ENCODE measurements at places on chromosomes 3 and 15. TPM values are rescaled to one million over a fixed set of nuclear protein-coding genes. Genes with fewer than 3 reads are reported as not detected.
A peak's percentile ranks its signal among the peaks of the same experiment; 100 is the strongest.

CASR gene
- 0.56 TPM for total RNA-seq

GRCh38 chr15:38781196-38781595 lies 216.6 kb upstream of the RASGRP1 start:
- DNase-seq: no peak

OR4M2 gene
- total RNA-seq: not detected

- DNase-seq: no peak
Observed at GRCh38 chr15:101099183-101099582, 152.7 kb downstream of the CHSY1 start.

CCR4 gene
- total RNA-seq: 0.35 TPM

CHRNA7 gene
- 5.1 TPM for total RNA-seq

DNA sequence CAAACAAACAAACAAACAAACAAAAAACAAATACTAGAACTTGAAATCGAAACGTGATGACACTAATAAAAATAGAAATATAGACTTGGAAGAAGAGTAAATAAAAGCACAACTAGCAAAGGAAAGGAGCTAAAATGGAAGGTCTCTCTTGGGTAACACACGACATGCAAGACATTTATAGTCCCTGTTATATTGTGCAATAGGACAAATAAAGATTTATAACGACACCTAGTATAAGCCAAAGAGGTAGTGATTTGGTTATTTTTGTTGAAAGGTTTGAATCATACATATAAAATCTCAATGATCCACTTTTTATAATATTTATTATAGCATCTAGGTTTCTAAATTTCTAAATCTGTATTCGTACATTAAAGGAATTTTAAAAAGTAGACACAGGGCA lies 349.6 kb downstream of the CHST2 start:
- no peak for DNase-seq

GP9 gene
- not detected for total RNA-seq

DNA sequence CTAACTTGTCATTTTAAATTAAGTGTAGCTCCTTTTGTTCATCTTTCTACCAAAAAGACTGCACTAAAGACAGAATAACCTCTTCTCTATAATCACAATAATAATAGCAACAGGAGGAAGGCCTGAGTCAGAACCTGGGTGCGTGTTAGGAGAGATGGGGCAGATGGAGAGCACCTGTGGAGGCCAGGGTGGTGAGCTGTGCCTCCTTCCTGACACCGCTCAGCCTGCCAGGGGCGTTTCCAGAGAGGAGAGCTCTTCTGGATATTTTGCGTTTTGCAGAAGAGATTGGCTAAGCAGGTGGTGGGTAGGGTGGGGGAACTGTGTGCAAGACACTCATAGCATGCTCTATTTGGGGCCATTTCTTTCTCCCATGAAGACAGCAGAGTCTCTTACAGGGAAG lies 83.5 kb downstream of the MEGF11 start:
- no peak for DNase-seq

ZBTB47 gene
- total RNA-seq: 2.8 TPM

TGM4 gene
- not detected for total RNA-seq

- DNase-seq: no peak
Observed at GRCh38 chr3:11305509-11305908, 33.3 kb downstream of the ATG7 start.

SEMA5B gene
- total RNA-seq: 26.8 TPM

USP50 gene
- not detected for total RNA-seq

NPAP1 gene
- 0.24 TPM for total RNA-seq

DNA sequence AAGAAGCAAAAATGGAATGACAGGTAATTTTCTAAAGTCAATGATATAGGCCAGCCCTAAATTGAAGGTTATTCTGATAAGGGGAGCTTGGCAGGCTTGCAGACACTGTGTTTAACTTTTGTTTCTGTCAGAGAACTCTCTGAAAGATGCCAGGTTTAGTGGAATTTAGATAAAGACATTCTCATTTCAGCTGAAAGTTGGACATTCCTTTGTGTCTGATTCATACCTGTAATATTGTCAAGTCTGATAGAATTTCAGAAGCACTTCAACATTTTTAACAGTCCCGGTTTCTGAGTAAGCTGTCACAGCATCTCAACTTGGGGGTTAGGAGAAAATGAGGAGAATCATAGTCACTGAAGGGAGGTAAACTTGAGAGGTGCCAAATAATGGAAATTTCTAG lies 84.0 kb downstream of the DIPK2A start:
- DNase-seq: no peak

DNA sequence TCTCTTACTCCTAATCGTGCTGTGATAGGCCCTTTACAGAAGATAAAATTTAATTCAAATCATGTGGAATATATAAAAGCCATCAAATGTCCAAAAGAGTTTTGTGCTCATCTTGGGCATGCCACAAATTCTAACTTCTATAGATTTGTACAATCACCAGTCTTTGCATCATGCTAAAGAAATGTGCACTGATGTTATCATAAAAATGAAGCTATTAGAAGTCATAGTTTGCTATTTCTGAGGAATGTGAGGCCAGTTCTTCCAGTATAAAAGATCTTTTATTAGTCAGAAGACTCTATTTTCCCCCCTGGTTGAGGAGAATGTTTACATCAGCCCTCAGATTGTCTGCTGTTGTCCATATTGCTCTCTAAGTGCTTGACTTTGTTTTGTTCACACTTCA lies 2.1 kb upstream of the ANXA2 start:
- DNase-seq: no peak

SPINK8 gene
- total RNA-seq: not detected

MEX3B gene
- 15.7 TPM for total RNA-seq

DNA sequence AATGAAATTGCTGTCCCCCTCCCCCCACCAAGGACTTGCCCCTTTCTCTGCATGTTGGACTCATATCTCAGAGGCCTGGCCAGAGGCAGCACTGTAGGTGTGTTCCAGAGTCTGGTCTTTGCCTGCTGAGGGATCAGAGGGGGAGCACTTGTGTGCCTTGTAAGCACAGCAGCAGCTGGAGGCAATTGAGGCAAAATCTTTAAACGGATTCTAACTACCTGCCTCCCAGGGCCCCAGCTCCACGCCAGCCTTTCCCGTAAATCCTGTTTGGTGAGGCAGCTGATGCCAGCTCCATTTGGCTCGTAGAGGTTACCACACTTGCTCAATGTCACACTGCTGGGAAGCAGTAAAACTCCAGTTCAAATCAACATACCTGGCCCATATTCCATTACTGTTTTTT lies 2.3 kb upstream of the IDH2 start:
- DNase-seq: no peak

- DNase-seq: peak; percentile 3
Observed at GRCh38 chr15:49741712-49742111, 120.9 kb downstream of the DTWD1 start.

DNA sequence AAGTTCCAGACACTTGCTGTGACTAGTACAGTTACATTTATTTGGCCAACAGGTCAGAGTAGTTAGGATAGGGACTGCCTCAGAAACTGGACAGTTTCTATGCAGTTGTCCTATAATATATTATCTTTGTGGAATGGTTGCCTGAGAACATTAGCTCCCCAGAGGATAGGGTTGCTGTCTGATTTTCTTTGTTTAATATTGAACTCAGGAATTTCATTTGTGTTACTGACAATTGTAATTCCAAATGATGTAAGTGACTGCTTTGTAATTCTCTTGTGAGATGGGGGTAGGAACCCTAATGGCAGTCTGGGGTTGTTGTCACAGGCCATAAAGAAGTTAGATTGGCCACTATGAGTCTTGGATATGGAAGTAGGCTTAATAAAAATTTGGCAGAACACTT lies 2.2 kb downstream of the NXPE3 start:
- DNase-seq: peak; percentile 13

DNA sequence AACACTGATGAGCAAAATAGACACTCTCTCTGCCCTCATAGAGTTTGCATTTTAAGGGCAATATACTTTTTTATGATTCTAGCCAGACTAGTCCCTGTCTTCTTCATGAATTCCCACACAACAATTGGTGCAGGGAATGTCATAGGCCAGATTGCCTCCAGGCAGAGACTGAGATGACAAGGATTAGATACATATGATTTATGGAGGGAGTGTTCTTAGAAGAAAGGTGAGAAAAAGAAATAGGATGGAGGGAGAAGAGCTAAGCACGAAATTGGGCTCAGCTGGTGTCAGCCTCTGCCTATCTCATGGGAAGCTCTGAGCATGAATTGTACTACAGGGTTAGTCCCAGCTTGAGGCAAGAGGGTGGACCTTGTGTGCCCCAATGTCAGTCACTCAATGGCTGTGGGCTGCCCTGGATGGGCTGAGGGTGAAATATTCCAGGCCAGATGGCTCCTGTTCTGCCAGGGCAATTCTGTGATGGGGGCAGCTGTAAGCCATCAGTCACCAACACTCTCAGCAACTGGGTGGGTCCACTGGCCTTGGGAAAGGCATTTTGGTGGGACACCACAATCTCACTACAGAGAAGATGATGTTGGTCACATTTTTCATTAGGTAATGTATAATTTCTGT lies 31.1 kb downstream of the EIF1B start:
- no peak for DNase-seq

ASB14 gene
- not detected for total RNA-seq

VIPR1 gene
- 13.9 TPM for total RNA-seq

GPR160 gene
- 77.0 TPM for total RNA-seq

GRCh38 chr3:79598594-79598993 lies 169.2 kb downstream of the ROBO1 start:
- peak; percentile 16 for DNase-seq

MOBP gene
- not detected for total RNA-seq

- DNase-seq: no peak
Observed at GRCh38 chr15:48868023-48868422, 9.9 kb upstream of the EID1 start.

DNA sequence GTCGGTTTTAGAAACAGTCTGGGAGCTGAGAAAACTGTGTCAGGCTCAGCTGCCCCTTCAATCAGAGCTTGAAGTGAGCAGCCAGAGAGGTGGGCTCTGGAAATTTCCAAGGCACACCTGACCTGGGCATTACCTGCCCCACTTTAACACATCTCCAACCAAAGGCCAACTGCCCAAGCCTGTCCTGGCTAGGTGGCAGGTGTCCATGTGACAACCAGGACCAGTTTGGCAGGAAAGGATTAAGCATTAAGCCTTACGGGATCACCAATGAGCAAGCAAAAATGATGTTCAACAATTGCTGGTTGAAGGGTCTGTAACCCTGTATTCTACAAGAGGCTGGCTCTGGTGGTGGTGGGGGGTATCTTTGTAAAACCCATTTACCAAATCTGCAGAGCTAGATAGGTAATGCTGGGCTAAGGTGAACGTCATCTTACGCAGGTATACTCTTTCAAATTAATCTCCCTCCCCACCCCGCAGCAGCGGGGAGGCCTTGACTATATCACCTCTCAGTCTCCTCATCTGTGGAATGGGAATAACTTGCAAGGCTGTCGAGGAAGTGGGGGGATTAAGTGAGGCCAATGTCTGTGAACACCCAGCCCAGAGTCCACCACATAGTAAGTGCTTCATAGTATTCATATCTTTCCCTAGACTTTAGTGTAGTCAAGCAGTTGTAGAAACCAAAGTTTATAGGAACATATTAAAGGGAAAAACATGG lies 183.2 kb downstream of the MEGF11 start:
- DNase-seq: no peak

DNA sequence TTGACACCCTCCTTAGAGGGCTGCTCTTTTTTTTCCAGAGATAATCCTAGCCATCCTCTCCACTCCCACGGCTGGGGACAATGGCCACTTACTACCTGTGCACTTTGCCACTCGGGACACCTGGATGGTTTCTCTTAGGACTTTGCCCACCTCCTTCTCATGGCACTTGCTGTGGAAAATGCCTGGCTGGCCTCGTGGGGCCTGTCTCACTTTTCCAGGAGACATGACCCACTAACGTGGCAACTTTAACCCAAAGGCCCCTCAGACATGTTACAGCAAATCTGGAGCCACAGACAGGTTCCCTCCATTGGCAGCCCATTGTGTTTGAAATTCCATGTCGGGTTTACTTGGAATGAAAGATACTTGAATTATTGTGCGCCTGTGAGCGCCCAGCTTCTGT lies 29.4 kb upstream of the ESYT3 start:
- DNase-seq: no peak

- DNase-seq: no peak
Observed at GRCh38 chr3:94709249-94709902, 646.5 kb downstream of the NSUN3 start.

CKMT1B gene
- 31.4 TPM for total RNA-seq

DNA sequence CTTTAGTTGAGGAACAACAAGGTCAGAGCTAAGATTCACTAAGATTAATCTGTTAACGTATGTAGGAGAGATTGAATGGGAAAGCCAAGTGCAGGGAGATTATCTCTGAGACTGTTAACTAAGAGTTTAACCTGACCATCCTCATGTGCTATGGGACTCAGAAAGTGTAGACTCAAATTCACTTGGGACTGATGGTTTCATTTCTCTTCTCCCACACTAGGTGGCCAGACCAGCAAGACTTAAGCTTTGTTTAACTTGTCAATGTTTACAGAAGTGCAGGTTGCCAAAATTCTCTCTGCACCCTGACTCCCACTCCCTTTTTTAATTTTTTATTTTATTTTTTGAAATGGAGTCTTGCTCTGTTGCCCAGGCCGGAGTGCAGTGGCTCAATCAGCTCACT lies 6.3 kb upstream of the HEXA start:
- peak; percentile 34 for DNase-seq

DNA sequence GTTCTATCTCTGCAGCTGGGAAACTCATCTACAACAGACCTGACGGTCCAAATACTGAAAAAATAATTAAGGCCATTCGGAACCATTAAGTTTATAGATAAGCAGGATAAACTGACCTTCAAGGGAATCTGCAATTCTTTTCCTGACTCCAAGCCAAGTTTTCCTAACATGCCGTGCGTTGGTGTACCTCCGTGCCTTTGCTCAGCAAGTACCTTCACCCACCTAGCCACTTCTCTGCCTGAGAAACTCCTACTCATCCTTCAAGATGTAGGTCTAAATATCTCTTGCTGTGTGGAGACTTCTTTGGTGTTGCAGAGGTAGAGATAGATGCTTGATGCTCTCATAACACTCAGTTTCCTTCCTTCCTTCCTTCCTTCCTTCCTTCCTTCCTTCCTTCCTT lies 24.2 kb upstream of the BNC1 start:
- no peak for DNase-seq

DNA sequence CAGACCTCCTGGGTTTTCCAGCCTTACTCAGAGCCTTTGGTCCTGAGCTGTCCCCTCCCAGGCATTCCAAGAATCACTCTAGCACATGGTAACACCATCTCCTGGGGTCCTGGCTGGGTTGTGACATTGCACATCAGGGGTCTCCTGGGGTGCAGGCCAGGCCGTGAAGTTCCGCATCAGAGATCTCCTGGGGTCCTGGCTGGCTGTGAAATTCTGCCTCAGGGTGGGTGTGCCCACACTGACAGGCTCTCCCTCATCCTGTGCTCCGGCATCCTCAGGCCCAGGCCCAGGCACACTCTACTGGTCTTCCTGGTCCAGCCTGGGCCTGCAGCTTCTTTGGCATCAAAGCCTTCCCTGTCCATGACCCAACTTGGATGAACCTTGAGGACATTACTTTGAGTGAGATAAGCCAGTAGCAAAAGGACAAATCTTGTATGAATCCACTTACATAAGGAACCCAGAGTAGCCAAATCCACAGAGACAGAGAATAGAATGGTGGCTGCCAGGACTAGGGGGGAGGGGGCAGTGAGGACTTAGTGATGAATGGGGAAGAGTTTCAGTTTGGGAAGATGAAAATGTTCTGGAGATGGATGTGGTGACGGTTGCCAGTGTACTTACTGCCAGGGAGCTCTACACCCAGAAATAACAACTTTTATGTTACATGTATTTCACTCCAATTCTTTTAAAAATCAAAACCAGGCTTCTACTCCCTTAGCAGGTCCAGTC lies 49.1 kb upstream of the KLF13 start:
- no peak for DNase-seq

- DNase-seq: peak; percentile 33
Observed at GRCh38 chr3:148998715-148999423, 7.5 kb downstream of the GYG1 start.

Data from GM23338 (cell line).